T-helper 9 cell (primary cell): ENCODE measurements at places on chromosomes 6 and 20.

DNA sequence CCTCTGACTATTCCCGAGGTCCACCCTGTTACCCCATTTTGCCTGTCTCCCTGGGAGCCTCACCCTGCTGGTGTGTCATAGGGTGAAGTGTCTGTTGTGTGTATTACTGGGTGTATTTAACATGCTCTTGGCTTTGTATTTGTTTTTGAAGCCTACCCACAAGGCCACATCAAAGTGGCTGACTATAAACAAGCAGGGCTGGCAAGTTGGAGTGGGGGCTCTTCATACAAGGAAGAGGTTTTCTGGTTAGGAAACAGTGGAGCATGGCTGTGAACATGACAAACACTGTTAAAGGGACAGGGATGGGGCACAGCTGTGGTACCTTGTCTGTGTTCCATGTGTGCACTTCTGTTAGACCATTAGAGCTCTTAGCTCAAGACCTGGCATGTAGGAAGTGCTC, 26.3 kb downstream of the HECA start:
- DNase-seq = peak; percentile 71

- no peak for DNase-seq
These were observed 37.0 kb upstream of the POU3F2 start for GRCh38 chr6:98797217-98797994.

DNA sequence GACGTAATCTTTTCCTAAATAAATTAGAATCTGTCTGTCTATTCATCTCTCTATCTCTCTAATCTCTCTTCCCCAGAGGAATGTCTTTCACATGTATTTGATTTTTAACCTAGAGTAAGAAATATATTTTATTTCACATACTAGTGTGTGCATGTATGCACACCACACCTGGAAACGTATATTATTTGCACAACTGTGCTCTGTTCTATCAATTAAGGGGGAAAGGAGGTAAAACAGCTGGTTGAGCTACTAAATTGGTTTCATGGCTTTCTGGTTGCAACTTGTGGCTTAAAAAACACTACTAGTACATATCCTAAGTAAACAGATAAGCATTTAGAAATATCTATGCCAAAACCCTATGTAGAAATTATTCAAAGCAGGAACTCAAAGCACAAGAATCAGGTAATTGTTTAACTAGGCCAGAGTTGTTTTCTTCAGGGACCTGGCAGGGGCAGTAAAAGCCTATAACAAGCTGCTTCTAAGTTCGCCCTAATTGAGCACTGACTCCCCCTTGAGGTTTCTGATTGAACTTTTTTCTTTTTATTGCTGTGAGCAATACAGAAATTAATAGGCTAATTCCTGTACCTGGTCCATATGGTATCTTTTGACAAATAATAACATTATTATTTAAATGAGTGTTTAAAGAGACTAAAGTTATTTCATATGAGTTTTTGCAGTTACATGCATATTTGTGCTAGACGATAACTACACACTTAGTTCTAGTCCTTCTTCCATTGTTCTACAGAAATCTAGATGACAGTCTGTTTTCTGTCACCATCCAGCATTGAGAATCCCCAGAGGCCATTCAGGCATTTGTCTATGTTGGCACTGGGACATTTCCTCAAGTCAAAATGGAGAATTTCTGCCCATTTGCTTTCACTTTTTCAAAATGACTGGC, 88.6 kb downstream of the MCHR2 start:
- DNase-seq = no peak

- DNase-seq = no peak
These were observed 4.9 kb downstream of the SLC22A2 start for GRCh38 chr6:160253714-160254113.

DNA sequence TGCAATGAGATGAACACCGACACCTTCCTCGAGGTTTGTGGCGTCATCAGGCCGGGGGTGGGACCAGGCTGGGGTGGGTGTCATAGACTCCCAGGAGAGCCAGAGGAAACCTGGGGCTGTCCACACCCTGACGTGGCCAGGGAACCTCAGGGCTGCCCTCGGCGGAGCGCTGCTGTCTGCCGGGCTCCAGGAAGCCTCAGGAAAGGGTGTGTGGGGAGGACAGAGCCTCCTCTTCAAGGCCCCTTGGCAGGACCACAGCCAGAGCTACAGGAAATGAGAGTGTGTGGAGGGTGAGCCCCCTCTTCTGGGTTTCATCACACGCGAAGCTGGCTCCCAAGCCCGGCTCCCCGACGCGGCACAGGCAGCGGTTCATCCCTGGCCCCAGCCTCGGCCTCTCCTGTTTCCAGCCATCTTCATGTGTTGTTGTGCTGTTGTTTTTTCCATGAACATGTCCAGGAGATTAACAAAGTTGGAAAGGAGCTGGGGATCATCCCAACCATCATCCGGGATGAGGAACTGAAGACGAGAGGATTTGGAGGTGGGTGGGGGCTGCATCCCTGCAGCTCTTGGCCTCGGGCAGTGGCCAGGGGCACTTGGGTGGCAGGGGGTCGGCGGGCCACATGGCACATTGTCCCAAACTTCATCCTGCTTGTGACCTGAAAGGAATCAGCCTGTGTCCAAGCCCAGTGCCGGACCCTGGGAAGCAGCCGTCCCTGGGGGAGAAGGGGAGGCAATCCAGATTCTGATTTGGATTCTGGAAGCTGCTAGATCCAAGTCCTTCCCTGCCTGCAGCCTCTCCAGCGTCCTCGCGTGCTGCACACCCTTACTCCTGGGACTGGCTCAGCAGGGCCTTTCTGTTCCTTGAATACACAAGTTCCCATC, 6.4 kb downstream of the NPEPL1 start:
- no peak for DNase-seq

DNA sequence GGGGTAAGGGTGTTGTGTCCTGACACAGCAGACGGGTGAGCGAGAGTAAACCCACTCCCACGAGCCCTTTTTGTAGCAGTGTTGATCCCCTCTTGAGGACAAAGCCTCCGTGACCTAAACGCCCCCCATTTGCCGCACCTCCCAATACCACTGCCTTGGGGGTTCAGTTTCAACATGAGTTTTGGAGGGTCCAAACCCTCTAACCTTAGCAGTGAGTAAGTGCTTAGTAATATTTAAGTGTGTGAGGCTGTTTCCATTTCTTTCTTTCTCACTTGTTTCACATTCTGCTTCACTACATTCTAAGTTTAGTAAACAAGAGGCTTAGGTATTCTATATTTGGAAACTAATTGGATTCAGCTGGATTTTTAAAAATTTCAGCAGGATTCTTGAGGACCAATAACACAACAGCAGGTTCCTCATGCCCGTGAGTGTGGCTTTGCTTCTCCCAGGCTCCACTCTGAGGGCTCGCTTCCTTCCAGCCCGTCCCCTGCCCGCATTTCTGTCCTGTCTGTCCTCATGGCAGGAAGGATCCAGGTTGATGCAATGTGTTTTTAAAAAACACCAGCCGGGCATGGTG, 41.2 kb downstream of the SNX9 start:
- no peak for DNase-seq

GRCh38 chr20:25538838-25539665, 46.3 kb downstream of the NINL start:
- no peak for DNase-seq

- no peak for DNase-seq
These were observed 11.6 kb downstream of the SPACA1 start for GRCh38 chr6:88059191-88059590.

DNA sequence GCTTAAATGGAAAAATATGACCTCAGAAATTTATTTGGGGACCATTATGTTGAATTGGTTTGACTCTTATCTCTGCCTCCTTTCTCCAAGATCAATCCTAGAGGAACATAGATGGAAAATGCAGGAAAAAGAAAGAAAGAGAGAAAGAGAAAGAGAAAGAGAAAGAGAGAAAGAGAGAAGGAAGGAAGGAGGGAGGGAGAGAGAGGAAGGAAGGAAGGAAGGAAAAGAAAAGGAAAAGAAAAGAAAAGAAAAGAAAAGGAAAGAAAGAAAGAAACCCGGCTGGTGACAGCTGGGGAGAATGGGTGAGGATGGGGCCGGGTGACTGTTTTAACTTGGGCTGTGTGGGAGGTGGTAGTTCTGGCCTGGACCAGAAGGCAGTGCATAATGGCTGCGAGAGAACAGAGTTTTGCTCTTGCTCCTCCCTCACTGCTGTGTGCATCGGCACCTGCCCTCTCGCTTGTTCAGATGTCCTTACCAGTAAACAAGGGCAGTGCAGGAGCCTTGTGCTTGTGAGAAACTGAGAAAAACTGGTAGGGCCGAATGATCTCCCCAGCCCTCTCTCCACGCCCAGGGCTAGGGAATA, 24.7 kb downstream of the GLO1 start:
- no peak for DNase-seq

- DNase-seq = no peak
These were observed 117.5 kb upstream of the KCNK16 start for GRCh38 chr6:39440039-39440426.

GRCh38 chr6:163243083-163243482, 171.4 kb upstream of the QKI start:
- no peak for DNase-seq

GRCh38 chr6:169665289-169665688, 36.5 kb downstream of the WDR27 start:
- no peak for DNase-seq

DNA sequence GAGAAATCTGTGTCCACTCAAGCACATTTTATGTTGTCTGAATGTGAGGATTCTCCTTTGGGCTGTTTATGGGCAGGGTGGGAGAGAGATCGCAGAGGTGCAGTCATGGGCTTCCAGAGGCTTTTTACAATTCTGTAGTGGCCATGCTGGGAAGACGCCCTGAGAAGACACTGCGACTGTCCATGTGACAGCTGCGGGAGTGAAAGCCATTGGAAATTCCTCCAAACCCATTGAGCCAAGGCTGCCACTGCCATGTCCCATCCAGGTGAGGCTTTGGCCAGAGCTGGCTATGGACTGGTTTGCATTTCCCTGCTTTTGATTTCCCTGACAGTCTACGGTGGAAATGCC, 216.9 kb upstream of the ECI2 start:
- DNase-seq = no peak

DNA sequence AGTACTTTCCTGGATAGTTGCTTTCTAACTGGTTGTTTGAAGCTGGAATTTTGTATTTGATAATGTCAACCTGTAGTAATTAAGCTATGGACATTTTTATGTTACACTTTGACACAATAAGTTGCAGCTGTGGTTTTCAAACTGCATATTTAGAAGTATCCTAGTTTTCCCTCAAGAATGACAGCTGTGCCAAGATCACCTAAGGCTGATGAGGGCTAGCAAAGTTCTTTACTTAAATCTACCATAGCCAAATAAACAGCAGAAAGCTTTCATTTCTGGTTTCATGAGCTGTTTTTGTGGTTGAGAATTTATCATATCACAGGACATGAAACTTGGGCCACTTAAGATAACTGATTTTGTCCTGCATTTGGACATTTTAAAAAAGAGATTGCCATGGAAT, 30.6 kb downstream of the FAM229B start:
- no peak for DNase-seq

DNA sequence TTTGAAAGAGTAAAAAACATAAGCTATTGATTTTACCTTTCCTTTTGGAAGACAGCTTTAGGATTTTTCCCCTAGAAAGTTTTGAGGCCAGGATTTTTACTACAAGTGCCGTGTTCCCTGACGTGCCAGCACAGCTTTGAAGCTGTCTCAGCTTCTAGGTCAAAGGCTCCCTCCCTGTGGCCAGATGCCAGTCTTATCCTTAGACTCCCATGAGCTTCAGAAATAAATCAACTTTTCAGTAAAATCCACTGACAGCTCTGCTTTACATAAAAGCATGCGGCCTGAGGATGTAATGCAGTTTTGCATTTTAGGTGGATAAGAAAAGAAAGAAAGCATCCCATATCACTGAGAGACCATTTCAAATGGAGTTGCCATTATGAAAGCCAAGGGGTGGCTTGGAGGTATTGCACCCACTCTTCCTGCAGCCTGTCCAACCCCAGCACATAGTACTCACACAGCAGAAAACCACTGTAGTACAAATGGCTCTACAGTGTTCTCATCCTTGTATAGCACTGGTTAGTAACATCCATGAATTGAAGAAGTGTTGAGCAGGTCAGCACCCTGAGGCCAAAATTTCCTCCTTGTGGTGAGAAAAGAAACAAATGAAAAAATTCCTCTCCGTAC, 15.2 kb upstream of the ATXN1 start:
- no peak for DNase-seq

DNA sequence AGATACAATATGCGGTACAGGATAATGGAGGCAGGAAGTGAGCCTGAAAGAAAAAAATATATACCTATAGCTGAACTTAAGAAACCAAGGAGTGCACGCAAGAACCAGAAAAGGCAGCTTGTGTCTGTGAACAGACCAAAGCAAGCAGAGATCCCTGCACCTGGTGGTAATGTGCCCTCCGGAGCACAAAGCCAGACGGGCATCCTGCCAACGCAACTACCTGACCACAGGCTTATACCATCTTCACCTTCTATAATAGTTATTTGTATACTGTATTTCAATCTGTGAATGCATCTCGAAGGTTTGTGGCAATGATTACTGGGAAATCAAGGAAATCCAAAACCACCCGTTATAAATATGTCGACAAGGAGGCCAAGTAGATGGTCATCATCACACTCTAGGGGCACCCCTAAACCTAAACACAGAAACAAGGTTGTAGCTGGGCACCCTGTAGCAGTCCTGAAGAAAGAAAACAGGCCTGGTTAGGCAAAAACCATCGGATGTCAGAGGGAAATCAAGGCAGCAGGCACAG, 801 bp downstream of the FBXL4 start:
- DNase-seq = peak; percentile 26

GRCh38 chr6:88044530-88044929, 3.1 kb upstream of the SPACA1 start:
- DNase-seq = no peak

GRCh38 chr20:35883778-35884540, 70.3 kb downstream of the SCAND1 start:
- DNase-seq = peak; percentile 31

GRCh38 chr6:92945799-92946198, 473.6 kb downstream of the EPHA7 start:
- no peak for DNase-seq

DNA sequence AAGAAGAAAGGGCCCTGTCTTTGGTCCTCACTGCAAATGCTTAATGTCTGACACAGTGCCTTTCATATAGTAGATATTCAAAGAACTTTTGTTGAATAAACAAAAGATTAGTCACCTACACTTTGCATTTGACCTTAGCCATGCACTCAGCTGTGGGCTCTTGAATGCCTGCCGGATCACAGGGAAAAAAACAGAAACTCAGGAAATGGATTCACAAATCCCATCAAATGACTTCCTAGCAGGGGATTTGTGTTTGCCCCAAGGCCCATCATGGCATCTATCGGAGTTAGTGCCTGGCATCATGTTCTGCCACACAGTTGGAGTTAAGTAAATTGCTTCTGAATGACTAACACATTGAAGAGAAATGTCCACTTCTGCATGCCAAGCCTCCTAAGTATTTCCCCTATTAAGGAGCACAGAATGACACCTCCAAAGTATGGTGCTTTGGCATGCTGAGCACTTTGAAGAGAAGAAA, 72.3 kb upstream of the DST start:
- DNase-seq = no peak

DNA sequence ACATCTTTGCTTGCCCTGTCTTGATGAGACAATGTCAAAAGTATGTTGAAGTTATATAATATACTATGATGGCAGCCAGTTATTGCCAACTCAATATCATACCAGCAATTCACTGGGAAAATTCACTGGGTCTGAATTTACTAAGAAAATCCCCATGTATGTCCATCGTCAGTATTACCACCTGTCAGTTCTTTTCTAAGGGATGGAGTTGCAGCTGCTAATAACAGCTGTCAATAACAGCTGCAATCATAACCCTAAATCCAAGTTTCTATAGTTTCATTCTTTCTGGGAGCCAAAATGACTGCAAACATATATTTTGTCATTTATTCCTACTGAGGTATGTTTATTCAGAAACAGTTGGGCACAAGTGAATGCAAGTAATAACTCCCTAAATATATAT, 132.6 kb upstream of the RIN2 start:
- no peak for DNase-seq

- no peak for DNase-seq
These were observed 403.8 kb upstream of the SOX4 start for GRCh38 chr6:21189759-21190158.
